Choroid plexus epithelial cell (primary cell): ENCODE measurements at places on chromosomes 5 and 9.

DNA sequence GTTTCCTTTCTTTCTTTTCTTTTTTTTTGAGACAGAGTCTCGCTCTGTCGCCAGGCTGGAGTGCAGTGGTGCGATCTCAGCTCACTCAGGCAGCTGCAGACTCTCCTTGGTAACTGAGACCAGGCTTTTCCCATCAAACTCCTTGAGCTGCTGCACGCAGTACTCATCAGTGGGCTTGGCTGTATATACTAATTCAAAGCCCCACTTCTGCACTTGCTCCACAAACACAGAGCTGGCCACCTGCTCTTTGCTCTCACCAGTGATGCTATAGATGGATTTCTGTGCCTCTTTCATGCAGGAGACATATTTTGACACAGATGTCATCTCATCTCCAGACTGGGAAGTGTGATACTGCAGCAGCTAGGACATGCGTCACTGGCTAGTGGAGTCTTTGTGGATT, 252.7 kb downstream of the AP3B1 start:
- DNase-seq = no peak

- peak; percentile 84 for DNase-seq
Measured at GRCh38 chr9:131502781-131503625, at the start of gene POMT1. Gene POMT1 (plus strand): TSS chr9:131502918. CDS start chr9:131504219, 1,301 bp downstream.

DNA sequence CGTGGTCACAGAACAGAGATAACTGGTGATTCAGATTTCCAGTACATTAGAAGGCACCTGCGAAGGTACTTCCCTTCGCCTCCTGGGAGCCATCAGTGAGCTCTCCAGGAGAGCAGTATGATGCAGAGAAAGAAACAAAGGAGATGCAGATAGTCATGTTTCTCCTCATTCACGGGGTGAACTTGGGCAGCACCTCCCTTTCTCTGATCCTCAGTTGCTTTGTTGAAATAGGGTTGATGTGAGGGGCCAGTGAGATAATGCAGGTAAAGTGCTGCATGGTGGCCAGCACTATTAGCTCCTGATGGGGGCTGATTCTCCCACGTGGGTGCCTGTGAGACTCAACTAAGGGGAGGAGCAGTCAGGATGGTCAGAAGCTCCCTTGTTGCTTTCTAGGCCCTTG, 46.6 kb upstream of the ZNF169 start:
- DNase-seq = no peak

- no peak for DNase-seq
Measured at GRCh38 chr9:114446672-114447450, 58.4 kb downstream of the WHRN start.

GRCh38 chr5:143140492-143141203, 262.8 kb downstream of the NR3C1 start:
- peak; percentile 18 for DNase-seq

GRCh38 chr9:17627641-17628040, 48.8 kb downstream of the SH3GL2 start:
- no peak for DNase-seq

DNA sequence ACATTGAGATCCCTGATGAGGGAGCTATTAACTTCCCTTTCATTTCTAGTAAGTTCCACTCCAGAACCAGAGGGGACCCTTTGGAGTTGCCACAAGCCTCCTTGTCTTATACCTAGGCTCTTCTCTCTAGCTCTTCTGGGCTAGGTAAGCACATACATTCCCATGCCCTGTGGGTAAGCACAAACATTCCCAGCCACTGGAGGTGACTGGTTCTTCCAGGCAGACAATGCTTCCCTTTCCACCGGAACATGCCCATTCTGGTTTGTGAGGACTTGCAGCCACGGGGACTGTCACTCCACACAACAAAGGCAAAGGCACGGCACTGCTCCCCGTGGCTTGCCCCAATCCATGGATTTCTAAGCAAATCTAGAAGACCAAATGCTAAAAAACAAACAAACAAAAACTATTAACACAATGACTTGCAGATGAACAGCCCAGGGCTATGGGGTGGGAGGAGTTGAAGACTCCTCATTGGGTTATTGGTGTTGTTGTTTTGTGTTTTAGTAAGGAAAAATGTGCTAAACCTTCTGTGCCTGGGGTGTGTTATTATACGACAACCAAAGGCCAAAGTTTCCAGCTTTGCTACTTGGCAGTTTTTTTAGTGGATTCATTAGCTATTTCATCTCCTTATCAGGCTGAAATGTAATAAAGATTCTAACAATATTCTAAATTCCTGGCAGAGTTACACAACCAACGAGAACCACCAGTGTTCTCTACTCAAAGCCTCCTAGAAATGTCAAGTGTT, 276.2 kb downstream of the SYK start:
- peak; percentile 62 for DNase-seq
